ENCODE measurements at places on chromosomes 6 and 20. TPM values are rescaled to one million over a fixed set of nuclear protein-coding genes. Genes with fewer than 3 reads are reported as not detected.

DNA sequence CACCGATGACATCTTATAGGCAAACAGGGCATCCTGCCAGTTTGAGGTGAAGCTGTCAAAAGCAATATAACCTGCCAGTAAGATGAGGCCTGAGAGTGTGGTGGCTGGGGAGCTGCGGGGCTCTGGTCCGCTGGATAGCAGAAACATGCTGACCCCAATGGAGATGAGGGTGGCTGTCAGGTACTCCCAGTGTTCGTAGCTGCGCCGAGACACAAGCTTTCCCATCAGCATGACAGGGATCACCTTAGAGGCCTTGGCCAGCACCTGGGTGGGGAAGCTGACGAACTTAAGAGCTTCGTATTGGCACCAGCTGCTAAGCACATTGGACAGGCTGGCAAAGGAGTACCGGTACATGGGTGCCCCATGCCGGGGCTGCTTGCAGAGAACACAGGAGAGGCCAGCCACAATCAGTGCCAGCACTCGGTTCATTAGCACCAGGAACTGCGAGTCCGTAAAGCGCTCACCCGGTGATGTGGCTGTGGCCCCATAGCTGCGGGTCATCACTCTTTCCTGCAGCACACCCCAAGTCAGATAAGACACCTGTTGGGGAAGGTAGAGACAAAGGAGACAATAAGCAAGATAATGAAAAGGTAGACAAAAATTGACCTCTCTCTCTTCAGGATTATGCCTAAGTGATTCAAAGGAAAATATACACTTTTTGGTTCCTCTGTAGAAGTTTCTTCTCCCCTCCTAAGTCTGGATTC lies 2.1 kb downstream of the SLC35B2 start:
- peaks cover 17% of the 10 kb centered on the region for H3K4me1 ChIP-seq
- H3K4me3 ChIP-seq, result no peak overlapping the region

DNA sequence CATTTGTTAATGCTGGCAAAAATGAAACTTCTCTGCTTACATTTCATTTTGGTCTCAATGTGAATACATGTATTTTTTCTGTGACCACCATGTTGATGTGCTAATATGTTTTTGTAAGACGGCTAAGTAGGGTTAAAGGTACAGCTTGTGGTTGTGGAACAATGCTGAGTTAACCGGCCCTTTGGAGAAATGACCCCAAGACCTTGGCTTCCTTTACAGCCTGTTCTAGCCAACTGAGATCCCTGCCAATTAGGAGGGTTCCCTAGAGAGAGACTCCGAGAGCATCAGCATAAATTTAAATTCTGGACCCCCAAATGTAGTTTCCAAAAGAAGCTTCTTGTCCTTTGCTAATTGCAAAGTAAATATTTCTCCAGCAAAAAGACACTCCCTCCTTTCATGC lies 44.4 kb downstream of the RSPO3 start:
- H3K4me1 ChIP-seq, result peaks cover 19% of the 10 kb centered on the region
- no peaks in the 10 kb centered on the region for H3K36me3 ChIP-seq
- H3K27ac ChIP-seq, result peak overlapping the region; percentile 16
- no peak for DNase-seq
- no peaks in the 10 kb centered on the region for H3K27me3 ChIP-seq

The KIF6 gene
- not detected for total RNA-seq

DNA sequence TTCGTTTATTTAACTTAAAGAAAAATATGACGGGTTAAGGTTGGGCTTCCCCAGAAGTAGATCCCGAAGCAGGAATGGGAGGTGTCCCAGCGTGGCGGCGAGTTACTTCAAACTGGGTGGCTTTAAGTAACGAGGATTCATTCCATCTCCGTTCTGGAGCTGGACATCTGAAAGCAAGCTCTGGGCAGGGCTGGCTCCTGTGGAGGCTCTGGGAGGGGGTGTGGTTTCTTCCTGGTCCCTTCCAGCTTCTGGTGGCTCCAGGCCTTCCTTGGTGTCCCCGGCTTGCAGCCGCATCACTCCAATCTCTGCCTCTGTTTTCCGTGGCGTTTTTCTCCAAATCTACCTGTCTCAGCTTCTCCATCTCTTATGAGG lies 47.3 kb upstream of the BHLHE23 start:
- no peak overlapping the region for H3K27ac ChIP-seq
- H3K27me3 ChIP-seq, result peaks cover 29% of the 10 kb centered on the region
- no peak overlapping the region for H3K4me3 ChIP-seq
- peaks cover 7% of the 10 kb centered on the region for H3K4me1 ChIP-seq

- no peaks in the 10 kb centered on the region for H3K27me3 ChIP-seq
- no peaks in the 10 kb centered on the region for H3K36me3 ChIP-seq
- H3K4me1 ChIP-seq, result peaks cover 37% of the 10 kb centered on the region
- no peak overlapping the region for H3K4me3 ChIP-seq
These were observed 7.1 kb downstream of the CSNK2A1 start for GRCh38 chr20:536426-537010.

The ARFGEF2 gene
- 25.6 TPM for total RNA-seq

- H3K27ac ChIP-seq, result no peak overlapping the region
- no peaks in the 10 kb centered on the region for H3K36me3 ChIP-seq
- no peak for DNase-seq
- H3K27me3 ChIP-seq, result no peaks in the 10 kb centered on the region
- H3K4me3 ChIP-seq, result no peak overlapping the region
These were observed 148.2 kb upstream of the PREP start for GRCh38 chr6:105550955-105551620.

DNA sequence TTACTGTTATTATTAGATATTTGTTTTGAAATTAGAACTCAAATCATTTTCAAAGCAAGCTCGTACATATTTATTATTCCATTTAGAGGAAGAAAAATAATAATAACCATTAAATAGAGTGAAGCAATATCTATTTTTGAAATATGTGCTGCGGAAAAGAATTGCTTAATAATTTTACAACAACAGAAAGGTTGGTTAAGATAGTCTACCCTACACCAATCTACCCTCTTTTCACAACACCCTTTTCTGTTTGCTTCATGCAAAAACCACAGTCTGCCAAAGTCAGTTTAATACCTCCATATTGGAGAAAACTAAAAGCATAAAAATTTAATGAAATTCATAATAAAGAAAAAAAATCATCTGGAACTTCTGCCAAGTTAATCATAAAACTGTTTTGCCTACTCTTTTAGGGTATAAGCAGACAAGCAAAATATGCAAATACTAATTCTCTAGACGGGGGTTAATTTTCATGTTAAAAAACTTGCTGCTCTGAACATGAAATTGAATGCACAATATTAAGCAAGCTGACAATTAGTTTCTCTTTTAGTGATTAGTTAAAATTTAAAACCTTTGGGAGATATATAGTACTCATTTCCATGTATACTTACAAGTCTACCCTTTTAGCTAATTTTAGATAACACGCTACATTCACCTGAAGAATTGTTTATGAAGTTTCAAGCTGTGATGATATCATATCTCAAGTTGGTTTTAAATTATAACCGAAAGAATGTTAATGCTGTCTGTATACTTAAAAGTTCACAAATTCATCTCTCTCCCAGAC lies 100.2 kb downstream of the AHI1 start:
- H3K4me3 ChIP-seq, result no peak overlapping the region
- H3K27ac ChIP-seq, result no peak overlapping the region
- no peaks in the 10 kb centered on the region for H3K27me3 ChIP-seq
- peaks cover 3% of the 10 kb centered on the region for H3K36me3 ChIP-seq
- H3K4me1 ChIP-seq, result no peaks in the 10 kb centered on the region

The COL9A1 gene
- total RNA-seq, result not detected

DNA sequence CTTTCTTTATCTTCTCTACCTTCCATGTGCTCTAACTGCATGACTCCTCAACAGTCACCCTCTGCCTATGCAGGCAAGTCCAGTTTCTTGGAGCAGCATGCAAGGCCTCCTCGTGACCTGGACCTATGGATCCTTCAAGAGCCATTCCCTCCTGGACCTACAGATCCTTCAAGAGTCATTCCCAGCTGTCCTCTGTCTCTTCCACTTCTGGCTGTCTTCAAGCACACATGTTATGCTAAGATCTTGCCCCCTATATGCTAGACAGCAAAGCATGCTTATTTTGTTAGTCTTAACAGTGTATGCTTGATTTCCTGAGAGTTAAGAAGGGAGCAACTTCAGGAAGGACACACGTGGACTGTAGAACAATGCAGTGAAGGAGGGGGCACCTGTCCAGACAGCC lies 7.5 kb downstream of the ID4 start:
- no peaks in the 10 kb centered on the region for H3K4me1 ChIP-seq
- H3K4me3 ChIP-seq, result no peak overlapping the region
- H3K27me3 ChIP-seq, result no peaks in the 10 kb centered on the region
- no peak overlapping the region for H3K27ac ChIP-seq
- H3K36me3 ChIP-seq, result no peaks in the 10 kb centered on the region
- DNase-seq, result no peak

The PAK1IP1 gene
- total RNA-seq, result 5.5 TPM

The HSPA1L gene
- 2.5 TPM for total RNA-seq

The PI16 gene
- 3.0 TPM for total RNA-seq

The CLDN20 gene
- not detected for total RNA-seq

The AIF1 gene
- total RNA-seq, result 4.8 TPM

- no peak overlapping the region for H3K4me3 ChIP-seq
- H3K4me1 ChIP-seq, result peaks cover 36% of the 10 kb centered on the region
- no peaks in the 10 kb centered on the region for H3K36me3 ChIP-seq
- peak overlapping the region; percentile 90 for H3K27ac ChIP-seq
- H3K27me3 ChIP-seq, result no peaks in the 10 kb centered on the region
These were observed 143.2 kb downstream of the SLC16A10 start for GRCh38 chr6:111230351-111231089.

GRCh38 chr20:7703551-7703961 lies 236.7 kb downstream of the HAO1 start:
- H3K27ac ChIP-seq, result no peak overlapping the region
- DNase-seq, result no peak
- H3K4me3 ChIP-seq, result no peak overlapping the region

DNA sequence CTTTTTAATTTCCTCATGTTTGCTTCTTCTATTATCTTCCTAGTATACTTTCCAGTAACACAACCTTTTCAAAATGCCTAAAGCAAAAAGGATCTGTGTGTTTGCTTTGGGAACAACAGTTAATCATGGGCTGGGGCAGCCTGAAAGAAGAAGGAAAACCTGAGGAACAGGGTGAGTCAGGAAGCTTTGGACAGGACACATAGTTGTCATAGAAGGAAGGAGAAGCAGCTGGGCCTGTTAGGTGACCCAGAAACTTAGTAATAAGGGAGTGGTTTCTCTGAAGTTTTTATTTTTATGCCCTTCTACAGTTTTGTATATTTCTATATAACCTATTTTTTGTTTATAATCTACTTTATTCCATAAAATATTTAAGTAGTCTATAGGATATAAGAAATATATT lies 61.4 kb downstream of the CD24 start:
- H3K27me3 ChIP-seq, result no peaks in the 10 kb centered on the region
- DNase-seq, result no peak
- H3K27ac ChIP-seq, result no peak overlapping the region
- no peak overlapping the region for H3K4me3 ChIP-seq
- H3K36me3 ChIP-seq, result no peaks in the 10 kb centered on the region

The C6orf52 gene
- total RNA-seq, result not detected
